ENCODE measurements at places on chromosomes 4 and X.

DNA sequence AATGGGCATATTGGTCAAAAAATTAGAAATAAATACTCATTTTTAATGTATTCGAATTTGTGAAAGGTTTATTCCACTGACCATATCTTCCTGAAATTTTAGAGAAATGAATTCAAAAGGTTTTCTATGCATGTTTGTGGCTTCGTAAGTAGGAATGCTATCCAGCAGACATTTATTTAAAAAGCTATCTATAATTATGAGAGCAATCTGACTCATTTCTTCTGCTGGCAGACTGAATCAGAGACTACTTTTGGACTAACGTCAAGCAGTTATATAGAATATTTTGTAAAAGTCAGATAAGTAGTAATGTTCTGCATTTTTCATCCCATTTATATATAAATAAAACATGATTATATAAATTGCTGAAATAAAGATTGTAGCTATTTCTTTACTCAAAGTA lies 125.0 kb downstream of the SPCS3 start:
- peak; percentile 89 for DNase-seq

- no peak for DNase-seq
Observed at GRCh38 chrX:115652221-115652620, 91.2 kb downstream of the PLS3 start.

DNA sequence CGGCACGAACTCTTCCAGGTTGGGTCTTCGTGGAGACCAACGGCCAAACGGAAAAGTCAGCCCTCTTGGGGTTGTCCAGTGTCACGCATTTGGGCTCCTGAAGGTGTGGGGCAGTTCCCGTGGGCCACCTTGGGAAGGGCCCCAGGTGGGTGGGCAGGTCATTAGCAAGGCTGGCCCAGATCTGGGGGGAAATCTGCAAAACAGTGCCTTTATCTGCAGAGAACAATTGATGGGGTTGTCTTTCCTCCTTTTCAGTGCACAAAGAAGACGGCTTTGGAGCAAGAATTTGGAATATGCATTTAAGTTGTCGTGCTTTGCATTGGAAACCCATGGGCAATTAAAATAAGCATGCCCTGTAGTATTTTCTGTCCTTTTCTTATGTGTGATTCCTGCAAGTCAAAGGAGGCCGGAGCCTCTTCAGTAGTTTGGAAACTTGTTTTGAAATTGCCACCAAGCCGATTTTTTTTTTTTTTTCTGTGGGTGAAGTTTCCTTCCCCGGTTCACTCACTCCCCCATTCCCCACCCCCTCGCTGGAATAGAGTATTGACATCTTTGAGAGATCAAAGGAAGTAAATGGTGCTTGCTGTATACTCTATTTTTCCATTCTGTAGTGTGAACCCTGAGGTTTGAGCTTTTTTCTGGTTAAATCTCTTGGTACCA lies 9.8 kb downstream of the ZIC3 start:
- DNase-seq = no peak

DNA sequence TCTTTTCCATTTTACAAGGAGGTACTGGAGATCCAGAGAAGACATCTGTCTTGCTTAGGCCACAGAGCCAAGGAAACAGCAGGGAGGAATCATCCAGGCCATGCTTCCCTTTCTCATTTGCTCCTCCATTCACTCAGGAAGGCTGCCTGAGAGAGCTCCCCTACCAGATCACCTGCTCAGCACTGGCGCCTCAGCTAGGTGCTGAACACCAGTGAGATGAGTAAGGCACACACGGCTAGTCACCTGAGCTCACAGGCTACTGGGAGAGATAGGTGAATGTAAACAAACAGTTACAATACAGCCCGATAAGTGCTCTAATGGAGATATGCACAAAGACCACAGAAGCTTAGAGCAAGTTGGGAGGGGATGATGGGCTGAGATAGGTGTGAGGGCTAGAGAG lies 149.8 kb upstream of the ARHGEF9 start:
- DNase-seq = no peak

DNA sequence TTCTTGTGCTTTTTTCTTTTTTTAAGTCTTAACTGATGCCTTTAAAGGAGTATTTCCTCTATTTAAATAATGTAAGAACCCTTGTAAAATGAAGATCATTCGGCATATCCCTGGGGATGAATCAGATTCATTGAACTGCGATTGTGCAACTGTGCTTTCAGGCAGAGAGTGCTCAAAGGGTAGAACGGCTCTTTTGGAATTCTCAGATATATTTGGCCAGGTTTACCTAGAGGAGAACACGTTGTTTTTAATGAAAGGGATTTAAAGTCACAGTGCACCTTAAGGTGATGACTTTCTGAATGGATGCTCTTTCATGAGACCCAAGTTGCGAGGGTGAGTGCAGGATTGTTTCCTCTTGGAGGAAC lies 51.6 kb upstream of the ELOVL6 start:
- peak; percentile 25 for DNase-seq

GRCh38 chr4:122914292-122914904 lies 8.0 kb downstream of the NUDT6 start:
- peak; percentile 53 for DNase-seq

GRCh38 chr4:177057186-177057585 lies 252.5 kb upstream of the NEIL3 start:
- DNase-seq = no peak

GRCh38 chr4:184854673-184855072 lies 28.9 kb upstream of the ACSL1 start:
- no peak for DNase-seq

DNA sequence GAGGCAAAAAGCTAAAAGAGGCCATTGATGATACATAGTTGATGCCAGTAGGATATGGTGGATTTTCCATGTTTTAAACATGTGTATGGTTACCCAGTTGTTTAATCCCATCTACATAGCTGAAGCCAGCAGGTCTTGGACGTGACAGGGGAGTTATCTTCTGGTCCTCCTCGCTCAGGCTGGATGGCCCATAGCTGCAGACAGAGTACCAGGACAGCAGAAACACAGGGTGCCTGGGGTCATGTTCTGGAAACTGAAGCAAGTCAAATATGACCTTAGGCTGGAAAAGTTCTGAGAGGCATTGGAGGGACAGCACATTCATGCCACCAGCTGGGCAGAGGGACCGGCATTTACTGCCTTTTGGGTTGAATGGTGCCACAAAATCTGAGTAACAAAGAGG lies 118.0 kb upstream of the GPC4 start:
- DNase-seq = no peak

- no peak for DNase-seq
Observed at GRCh38 chrX:9710332-9710731, 55.3 kb downstream of the GPR143 start.

GRCh38 chrX:110915111-110915510 lies 119.5 kb upstream of the CHRDL1 start:
- DNase-seq = peak; percentile 75

DNA sequence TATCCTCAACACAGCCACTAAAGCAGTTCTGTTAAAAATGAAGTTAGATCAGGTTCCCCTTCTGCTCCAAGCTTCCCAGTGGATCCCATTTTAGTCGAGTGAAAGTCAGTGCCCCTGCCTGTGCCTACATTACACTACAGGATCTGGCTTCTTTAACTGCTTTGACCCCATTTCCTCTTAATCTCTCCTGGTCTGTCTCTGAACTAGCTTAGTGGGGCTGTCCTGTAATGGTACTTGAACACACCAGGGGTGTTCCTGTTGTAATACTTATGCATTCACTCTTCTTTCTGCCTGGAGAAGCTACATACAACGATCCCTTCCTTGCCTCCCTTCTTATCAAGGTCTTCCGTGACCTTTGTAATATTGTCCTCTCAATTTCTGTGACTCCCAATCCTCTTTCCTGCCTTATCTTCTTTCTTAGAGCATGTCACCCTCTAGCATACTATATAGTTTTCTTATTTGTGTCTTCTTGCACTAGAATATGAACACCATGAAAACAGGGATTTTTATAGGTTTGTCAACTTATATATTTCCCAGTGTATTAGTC lies 16.7 kb downstream of the ARSJ start:
- no peak for DNase-seq

- no peak for DNase-seq
Observed at GRCh38 chr4:19416146-19416545, 835.6 kb upstream of the SLIT2 start.

- DNase-seq = peak; percentile 73
Observed at GRCh38 chr4:116358633-116359222, 726.6 kb downstream of the TRAM1L1 start.

GRCh38 chr4:179097741-179098140 lies 1655.5 kb upstream of the AGA start:
- DNase-seq = peak; percentile 1

- no peak for DNase-seq
Observed at GRCh38 chr4:763922-764321, 58.3 kb downstream of the PCGF3 start.

- no peak for DNase-seq
Observed at GRCh38 chr4:122252584-122252983, 100.5 kb downstream of the BLTP1 start.

- no peak for DNase-seq
Observed at GRCh38 chr4:82906469-82906868, 5.9 kb downstream of the THAP9 start.

GRCh38 chrX:144715337-144715736 lies 532.0 kb upstream of the SPANXN1 start:
- no peak for DNase-seq

DNA sequence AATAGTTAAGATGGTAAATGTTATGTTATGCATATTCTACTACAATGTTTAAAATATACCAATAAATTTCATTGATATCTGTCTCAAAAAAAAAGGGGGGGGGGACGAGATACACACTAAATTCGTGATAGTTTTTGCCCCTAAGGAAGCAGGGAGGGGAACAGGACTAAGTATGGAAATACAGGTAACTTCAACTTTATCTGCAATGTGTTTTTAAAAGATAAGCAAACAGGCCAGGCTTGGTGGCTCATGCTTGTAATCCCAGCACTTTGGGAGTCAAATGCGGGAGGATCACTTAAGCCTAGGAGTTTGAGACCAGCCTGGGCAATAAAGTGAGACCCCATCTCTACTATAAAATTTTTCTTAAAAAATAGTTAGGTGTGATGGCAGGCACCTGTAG lies 13.4 kb upstream of the CLOCK start:
- no peak for DNase-seq

DNA sequence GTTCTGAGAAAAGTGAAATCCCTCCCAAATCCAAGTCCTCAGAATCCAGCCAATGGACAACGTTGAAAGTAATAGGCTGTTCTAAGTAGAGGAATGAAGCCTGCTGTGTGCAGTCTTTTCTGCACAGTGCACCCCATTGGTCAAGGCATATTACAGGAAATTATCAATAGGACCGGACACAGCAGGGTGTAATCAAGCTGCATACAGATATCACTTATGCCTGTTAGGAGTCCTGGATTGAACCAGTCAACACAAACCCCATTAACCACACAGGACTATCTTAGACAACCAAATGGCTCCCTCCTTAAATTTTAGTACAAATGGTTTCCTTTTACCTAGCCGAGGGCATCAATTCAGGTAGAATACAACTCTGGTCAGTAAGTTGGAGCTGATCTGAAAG lies 34.2 kb upstream of the MAGEA8 start:
- no peak for DNase-seq

DNA sequence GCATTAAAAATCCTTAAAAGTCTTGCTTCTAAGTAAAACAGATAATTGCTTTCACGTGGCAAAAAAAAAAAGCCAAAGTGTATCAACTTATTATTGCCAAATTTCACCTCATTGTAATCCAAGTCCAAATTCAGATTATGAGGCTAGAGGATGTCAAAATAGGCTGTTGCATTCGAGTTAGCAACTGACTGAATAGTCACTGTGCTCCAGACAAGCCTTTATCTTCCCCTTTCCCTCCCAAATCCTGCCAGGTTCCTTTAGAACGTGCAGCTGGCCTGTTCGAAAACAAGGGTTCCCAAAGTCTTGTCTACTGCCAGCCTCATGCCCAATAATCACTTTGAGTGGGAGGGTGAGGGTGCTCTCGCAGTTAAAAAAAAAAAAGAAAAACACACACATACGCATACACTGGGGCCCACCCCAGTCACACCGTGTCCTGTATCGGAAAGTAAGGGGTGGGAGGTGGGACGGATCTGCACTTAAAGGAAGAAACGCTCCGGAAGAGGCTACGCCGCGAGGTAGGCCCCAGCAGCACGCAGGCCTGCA lies 603 bp downstream of the MAD2L1 start:
- DNase-seq = no peak

- peak; percentile 97 for DNase-seq
Observed at GRCh38 chr4:24770032-24770584, 25.3 kb upstream of the SOD3 start.

GRCh38 chr4:124415146-124415545 lies 297.4 kb downstream of the ANKRD50 start:
- DNase-seq = peak; percentile 55

DNA sequence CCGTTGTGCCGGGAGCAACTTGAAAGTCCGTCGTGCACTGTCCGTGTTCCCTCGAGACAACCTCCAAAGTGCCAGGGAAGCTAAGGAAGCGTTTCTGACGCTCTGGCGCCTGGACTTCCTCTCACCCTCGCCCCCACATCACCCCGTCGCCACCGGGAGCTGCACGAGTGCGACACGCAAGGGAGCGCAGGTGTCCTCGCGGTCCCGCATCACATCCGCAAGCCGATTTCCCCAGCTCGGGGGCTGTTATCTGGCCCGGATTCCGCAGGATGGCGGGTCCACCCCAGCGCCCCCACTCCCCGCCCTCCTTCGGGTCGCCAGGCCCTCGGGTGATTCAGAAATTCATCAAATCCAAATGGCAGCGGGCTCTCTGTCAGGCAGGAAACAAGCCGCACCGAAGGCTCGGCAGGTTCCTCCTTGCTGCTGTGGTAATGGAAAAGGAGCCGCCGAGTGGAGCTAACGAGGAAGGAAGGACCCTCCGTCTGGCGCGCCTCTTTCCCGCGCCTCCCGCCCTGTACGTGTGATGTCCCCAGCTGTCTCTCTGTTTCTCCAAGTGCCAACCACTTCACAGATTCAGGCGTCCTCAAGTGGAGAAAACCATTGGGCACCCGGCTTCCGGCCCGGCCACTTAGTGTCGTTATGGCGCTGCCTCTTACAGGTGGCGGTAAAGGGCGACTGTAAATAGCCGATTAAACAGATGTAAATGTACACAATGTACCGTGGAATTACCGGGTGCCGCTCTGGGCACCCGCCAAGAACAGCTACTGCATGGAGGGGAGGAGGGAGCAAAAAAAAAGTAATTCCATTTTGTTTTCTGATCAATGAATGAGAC lies 921 bp upstream of the SETD7 start:
- DNase-seq = no peak

DNA sequence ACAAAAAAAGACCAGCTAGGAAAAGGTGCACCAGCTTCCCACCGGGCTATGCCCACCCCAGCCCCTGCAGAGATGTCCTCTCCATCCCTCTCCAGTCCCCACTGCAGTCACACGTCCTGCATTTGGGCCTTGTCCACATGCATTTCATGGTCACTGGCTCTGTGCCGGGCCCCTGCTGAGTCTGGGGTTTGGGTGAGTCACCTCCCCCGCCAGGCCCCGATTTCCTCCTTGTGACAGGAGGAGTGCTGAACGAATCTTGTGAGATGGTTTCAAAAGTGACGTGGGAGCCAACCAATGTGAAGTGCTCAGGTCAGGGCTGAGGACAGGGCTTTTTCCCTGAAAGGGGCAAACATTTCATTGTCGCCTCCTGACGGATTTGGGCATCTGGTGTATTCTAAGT lies 7.1 kb downstream of the CPZ start:
- peak; percentile 82 for DNase-seq
